Common myeloid progenitor, CD34-positive (primary cell): ENCODE measurements at places on chromosomes 3 and 15.
A peak's percentile ranks its signal among the peaks of the same experiment; 100 is the strongest.

DNA sequence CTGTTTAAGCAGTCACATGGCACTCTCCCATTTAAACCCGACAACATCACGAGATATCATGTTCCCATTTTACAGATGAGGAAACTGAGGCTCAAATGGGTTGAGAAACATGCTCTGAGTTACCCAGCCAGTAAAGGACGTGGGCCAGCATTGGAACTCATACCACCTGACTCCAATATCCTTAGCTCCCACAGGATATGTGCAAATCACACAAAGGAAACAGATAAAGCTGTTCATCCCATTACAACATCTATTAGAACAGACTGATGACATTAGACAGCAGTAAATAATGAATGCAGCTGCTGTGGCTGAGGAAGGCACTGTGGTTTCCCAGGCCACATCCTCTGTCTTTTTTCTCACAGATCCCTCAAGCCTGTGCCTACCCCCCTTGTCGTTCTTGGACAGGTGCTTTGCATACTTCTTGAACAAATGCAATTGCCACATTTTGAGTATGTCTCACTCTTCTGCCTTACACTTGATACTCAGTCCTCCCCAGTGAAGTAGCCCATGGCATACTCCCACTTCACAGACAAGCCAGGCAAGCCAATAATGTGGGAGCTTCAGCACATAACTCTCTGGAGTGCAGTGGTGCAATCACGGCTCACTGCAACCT is 17.7 kb downstream of the FRMD4B start:
- DNase-seq = peak; percentile 98

GRCh38 chr3:56383092-56383491 is 85.2 kb downstream of the ERC2 start:
- DNase-seq = no peak

DNA sequence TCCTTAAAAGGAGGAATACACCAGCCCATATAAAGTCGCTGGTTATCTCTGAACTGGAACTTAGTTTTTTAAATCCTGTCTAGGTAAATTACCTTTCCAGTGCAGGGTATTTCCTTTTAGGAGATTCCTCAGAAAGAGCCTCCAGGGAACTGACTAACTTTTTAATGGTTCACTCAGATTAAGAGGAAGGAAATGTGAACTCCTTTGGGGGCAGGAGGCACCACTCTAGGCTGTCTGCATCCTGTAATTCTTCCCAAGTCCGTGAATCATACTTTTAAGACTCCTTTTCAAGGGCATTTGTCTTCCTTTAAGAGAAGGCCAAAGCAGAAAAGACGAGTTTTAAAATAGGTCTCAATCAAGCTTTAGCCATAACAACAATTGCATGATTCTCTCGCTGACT is 871.2 kb upstream of the NR2F2 start:
- DNase-seq = no peak

- no peak for DNase-seq
Measured at GRCh38 chr3:46843508-46843907, 19.7 kb downstream of the MYL3 start.

DNA sequence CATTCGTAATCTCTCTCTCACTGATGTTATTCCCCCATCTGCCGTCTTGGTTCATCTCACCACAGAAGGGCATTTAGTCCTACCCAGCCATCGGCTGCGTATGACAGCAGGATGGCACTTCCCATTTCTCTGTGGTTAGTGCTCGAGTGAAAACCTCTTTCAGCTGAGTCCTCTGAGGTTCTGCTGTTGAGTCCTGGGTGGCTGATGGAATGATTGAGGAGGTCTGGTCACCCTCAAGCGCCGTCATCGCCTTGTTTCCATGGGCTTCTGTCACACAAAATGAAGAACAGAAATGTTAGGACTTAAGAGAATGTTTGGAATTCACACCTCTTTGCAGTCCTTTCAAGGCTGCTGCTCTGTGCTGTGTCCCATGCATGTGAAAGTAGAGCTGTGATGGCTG is 9.4 kb upstream of the SACM1L start:
- DNase-seq = peak; percentile 84

GRCh38 chr3:4716706-4717362 is 223.7 kb downstream of the ITPR1 start:
- no peak for DNase-seq

- no peak for DNase-seq
Measured at GRCh38 chr3:51388286-51389029, 2.6 kb upstream of the RBM15B start.
